ENCODE measurements at places on chromosomes 7 and 10.

DNA sequence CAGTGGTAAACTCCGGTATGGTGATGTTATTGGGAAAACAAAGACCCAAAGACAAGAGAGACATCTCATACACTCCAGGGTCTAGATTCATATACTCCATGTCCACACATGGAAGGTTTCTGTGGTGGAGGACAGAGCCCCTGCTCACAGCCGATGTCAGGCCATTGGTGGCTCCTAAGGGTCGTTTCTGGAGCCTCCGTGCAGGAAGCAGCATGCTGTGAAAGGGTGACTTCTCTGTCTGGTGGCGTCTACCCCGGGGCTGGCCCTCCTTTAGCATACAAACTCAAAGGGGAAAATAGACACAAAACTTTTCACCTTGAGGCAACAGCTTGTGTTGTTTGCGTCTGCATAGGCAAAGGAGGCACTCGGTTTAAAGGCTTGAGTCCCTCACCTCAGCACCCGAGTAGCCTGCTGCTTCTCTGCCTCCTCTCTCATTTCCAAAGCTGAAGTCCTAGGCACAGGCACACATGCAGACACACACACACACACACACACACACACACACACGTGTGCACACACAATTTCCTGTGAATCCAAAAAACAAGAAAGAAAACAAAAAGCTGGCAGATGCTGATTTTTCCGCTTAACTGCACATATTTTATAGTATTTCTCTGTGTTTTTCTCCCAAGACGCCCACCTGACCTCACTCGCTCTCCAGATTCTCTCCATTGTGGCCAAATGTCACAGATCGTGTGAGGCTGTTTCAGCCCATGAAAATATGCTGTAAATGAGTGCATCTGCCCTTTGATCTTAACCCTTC, 601.4 kb upstream of the MGMT start:
- no peak for DNase-seq

DNA sequence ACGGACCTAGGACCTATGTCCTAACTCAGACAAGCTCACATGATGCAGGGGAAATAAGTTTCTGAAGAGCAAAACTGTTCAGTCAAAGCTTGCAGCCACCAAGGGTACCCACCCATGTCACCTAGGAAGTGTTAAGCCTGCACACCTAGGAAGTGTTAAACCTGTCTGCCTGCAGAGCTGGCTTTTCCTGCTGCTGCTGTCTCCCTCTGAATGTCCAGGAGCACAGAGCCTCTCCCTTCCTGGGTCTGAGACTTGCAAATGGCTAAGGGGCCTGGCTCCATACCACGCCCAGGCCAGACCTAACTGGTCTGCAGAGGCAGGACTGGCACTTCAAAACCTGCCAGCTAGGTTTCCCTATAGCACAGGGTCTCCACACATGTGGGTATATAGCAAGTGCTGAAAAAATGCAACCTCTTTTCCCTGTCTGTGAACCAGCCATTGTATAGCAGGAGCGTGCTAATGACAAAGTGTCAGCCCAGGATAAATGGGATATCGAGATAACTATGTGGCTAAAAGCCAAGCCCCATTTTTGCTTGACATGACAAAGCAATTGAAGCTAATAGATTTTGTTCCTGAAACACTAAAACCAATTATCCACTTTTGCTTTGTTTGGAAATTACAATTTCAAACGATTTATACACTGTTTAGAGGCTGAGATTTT, 1.5 kb downstream of the GDF2 start:
- no peak for DNase-seq

DNA sequence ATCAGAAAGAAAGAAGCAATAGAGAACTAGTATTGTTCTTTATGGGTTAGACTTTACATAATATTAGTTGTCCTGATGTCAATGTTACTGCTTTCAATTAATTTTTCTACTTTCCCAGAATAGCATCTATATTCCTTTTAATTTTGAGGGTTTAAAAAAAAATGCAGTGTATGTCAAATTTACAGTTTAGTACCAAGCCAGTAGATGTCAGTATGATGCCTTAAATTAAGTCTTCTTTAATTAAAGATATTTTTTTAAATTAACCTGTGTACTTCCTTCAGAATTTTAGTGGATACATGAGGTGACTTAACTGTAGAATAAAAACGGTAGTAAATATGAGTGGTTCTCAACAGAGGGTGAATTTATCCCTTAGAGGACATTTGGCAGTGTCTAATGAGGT, 35.2 kb upstream of the STOX1 start:
- DNase-seq = peak; percentile 11

- DNase-seq = peak; percentile 16
Measured at GRCh38 chr10:34548466-34548865, 266.6 kb downstream of the PARD3 start.

DNA sequence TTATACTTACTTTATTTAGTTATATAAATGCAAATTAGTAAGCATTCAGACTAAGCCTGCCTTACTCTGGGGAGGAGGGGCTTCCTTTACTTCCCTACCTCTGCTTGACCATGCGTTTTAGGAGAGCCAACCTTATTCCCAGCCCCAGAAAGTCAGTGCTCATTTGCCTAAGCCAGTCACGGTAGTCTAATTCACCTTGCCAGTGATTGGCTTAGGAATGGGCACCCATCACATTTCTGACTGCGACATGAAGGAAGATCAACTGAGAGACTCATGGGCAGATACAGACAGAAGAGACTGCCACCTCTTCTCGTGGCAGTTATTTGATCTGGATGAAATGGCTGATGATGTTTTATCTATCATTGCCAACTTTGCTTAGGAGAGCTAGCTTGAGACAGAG, 29.5 kb downstream of the RPA3 start:
- no peak for DNase-seq
